Tongue (tissue), 3 donors: ENCODE measurements at places on chromosomes 1 and 21.

DNA sequence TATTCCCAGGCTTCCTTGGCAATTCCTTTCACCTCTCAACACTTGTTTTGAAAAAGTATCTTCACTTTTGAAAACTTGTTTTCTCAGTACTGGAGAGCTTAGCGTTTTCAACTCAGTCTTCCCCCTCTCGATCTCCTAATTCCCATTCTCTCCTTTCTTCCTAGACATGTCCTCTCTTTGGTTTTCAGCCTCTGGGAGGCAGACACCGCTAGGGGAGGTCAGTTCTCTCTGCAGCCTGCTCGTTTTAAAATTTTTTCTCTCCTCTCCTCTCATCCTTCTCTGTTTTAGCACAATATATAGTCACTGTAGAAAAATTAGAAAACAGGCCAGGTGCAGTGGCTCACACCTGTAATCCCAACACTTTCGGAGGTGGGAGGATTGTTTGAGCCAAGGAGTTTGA lies 12.6 kb upstream of the RHEX start:
- no peak for DNase-seq

DNA sequence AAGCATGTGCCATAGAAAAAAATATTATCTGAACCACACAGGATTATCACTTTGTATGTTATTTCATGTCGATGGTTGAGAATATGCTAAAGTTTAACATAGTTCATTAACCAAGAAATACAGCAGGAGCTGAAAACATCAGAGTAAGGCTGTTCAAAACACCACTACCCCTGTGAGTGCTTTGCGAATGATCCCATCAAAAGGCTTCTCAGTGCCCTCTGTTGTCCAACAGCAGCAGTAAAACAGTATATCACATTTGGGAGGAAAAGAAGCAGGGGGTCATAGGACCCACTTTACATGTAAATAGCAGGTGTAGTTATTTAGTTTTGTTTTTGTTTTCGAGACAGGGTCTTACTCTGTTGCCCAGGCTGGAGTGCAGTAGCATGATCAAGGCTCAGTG lies 289.4 kb upstream of the FMN2 start:
- DNase-seq: no peak

GRCh38 chr21:37891972-37892371 lies 24.3 kb downstream of the KCNJ6 start:
- DNase-seq: no peak

DNA sequence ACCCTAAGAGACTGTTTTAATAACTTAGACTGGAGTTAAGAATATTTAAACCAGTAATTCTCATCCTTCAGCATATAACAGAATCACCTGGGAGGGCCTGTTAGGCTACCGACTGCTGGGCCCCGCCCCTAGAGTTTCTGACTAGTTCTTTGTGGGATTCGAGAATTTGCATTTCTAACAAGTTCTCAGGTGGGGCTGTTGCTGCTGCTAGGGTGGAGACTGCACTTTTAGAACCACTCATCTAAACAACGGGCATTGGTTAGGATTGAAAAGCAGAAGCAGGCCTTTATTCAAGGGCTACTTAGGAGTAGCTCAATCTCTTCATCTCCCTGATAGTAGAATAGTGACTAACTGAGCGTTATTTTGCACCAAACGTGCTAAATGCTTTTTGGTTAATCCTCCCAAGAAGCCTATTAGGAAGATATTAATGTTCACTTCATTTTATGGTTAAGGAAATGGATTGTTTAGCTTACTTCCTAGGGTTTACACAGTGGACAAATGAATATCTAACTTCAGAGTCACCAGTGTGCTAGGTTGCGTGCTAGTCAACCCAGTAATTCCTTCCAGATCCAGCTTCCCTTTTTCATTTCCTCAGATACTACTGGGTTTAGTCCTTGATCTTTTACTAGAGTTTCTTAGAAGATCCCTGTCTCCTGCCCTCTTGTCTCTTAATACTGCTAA lies 31.1 kb upstream of the UAP1 start:
- DNase-seq: no peak

GRCh38 chr1:115116512-115116911 lies 27.2 kb upstream of the TSPAN2 start:
- DNase-seq: no peak

- DNase-seq: no peak
Observed at GRCh38 chr1:41673378-41673777, 188.9 kb upstream of the EDN2 start.

DNA sequence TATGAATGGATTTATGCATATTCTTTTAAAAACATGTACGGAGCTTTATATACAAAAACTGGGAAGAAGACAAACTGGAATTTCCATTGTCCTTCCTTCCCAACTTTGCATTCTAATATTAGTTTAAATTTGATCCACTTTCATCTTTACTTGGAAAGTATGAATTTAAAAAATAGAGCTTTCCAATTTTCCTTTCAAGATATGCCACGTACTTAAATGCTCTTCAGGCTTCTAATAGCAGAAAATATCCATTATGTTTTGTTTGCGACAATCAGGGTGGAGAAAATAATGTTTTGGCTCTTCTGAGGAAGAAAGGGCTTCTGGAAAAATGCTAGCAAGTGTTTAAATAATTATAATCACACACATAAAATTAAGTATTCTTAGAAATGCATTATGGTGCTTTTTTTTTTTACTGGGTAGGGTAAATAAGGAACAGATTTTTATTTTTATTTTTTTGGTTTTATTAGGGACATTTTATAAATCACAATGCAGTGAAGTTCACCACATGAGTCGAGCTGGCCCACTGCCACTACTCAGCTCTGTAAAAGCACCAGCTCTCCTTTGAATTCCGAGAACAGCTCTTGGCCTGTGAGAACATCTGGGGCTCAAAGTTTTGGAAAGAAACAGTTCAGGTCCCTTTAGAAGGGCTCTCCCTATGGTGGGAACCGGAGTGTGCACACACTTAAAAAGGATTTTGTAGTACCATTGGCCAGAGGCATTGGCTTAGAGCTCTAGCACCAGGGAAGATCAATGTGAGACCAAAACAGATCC lies 287.4 kb upstream of the LYPLAL1 start:
- DNase-seq: peak; percentile 91

DNA sequence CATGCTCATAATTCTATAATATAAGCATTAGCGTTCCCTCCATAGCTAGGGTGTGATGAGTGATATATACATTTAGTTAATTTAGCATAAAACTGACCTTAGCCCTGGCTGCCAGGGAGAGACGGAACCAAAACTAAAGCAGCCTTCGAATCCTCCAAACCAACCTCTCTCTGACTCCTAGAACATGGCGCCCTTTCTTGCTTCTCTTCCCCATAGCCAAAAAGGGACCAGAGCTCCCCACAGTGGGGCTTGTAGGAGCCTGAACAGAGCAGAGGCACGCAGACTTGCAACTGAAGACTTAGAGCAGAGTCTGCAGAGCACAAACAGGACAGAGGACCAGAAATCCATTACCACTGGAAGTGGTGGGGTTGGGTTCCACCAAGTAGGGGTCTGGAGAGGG lies 17.7 kb downstream of the IRF2BP2 start:
- DNase-seq: no peak

DNA sequence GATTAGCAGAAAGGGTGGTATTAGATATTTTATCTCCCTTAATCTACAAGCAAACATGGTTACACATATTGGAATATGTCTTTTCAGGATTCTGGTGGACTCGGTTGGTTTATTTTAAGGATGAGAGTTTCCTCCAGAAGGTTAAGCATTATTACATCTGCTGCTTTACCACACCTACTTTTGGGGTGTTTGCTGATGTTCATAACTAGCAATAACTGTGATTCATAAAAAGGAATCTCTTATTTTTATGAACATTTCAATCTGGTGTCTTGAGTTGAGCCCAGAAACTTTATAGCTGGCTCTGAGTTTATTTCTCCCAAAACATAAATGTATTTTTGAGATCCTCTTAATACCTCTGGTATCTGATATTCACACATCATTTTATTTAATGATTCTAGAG lies 82.7 kb downstream of the LRRC8D start:
- no peak for DNase-seq

DNA sequence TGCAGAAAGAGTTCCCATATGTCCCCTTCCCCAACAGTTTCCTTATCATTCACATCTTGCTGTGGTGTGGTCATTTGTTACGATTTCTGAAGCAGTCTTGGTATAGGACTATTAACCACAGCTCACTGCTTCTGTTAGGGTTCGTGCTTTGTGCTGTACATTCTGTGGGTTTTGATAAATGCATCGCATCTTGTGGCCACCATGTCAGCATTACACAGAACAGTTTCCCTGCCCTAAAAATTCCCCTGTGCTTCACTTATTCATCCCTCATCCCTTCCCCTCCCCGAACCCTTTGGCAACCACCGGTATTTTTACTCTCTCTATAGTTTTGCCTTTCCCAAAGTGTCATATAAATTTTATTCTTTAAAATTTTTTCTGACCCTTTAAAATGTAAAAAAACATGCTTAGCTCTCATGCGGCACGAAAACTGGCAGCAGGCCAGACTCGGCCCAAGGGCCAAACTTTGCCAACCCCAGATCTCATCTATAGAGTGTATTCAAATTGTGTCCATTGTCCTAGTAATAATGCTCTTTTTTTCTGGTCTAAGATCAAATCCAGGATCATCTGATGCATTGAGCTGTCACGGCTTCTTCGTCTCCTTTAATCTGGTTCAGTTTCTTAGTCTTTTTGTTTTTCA lies 78.2 kb downstream of the SIM2 start:
- DNase-seq: no peak

DNA sequence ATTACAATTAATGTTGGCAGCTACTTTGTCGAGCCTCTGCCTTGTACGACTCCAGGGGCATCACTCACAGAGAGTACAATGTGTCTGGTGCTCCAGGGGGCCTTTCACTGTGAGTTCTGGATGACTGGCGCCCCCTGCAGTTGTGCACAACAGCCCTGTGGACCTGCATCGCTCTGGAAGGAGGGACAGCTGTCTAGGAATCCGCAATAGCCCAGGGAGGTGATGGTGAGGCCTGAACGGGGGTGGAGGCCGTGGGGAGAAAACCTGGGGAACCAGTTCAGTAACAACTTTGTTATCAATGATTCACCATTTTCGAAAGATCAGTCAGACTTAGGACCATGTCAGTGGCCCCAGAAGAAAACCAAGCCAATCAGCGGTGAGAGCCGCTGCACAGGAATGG lies 189.1 kb downstream of the KAZN start:
- DNase-seq: no peak

GRCh38 chr1:103336408-103336807 lies 189.1 kb upstream of the RNPC3 start:
- DNase-seq: peak; percentile 77

GRCh38 chr1:246425139-246425794 lies 81.8 kb downstream of the SMYD3 start:
- peak; percentile 19 for DNase-seq

DNA sequence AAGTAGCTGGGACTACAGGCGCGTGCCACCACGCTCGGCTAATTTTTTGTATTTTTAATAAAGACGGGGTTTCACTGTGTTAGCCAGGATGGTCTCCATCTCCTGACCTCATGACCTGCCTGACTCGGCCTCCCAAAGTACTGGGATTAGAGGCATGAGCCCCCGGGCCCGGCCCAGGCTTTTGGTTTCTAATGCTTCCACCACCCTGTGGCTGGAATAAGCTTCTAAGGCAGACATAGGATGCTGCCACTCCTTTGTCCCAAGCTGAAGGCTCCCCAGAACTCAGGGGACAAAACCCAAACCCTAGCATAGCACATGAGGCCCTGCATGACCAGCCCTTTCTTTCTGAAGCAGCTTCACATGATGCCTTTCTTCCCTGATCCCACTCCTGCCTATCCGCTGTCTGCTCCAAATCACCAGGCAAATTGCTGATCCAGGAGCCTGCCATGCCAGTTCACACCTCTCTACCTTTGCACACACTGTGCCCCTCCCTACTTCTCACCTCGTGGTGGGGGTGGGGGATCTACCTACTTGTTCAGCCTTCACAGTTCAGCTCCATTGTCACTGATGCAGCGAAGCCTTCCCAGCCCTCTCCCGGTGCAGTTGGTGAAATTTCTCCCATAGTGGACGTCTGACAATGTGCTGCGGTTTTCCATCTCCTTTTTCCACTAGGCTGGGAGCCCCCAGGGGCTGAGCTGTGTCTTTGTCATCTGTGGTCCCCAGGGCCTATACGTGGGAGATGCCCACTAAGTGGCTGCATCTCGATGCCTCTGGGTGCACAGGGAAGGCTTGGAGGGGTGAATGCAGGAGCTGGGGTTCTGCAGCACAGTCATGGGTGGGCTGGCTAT lies 6.9 kb downstream of the PTPRU start:
- no peak for DNase-seq

DNA sequence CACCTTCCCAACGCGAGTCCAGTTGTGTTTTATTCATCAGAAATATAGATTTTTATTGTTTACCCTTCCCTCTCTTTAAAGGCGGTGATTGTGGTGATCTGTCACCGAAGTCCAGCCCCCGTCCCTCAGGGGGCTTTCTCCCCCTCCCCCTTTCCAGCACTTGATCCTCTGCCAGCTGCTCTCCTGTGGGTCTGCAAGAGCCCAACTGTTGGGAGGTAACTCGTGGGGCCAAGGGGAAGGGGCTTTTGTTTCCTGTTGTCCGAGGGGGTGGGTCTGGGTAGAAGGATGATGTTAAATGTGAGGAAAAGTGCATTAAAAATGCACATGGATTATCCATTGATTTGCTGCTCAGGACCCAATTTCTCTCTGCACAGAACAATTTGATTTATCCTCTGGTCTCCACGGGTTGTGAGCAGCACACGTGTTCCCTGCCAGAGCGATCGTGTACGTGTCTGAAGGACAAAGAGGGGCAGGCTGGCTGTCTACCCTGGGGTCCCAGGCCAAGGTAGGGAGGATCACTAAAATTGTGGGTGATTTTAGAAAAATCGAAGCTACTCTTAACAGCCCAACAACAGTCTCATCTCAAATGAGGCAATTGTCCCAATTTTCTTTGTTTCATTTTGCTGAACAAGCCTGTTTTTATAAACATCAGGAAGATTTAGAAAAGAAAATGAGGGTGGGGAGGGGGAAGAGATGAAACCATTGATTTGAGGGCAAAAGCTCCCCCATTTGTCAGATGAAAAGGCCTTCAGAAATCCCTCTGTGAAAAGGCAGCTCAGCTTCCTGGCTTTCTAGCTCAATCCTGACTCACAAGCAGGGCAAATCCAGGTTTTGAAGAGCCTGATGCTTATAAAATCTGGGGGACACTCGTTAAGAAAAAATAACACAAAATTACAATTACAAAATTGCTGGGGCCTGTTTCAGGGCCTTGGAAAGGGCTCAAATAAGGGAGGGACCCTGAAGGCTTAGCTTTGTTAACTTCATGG lies 176.2 kb downstream of the RHOU start:
- DNase-seq: no peak

DNA sequence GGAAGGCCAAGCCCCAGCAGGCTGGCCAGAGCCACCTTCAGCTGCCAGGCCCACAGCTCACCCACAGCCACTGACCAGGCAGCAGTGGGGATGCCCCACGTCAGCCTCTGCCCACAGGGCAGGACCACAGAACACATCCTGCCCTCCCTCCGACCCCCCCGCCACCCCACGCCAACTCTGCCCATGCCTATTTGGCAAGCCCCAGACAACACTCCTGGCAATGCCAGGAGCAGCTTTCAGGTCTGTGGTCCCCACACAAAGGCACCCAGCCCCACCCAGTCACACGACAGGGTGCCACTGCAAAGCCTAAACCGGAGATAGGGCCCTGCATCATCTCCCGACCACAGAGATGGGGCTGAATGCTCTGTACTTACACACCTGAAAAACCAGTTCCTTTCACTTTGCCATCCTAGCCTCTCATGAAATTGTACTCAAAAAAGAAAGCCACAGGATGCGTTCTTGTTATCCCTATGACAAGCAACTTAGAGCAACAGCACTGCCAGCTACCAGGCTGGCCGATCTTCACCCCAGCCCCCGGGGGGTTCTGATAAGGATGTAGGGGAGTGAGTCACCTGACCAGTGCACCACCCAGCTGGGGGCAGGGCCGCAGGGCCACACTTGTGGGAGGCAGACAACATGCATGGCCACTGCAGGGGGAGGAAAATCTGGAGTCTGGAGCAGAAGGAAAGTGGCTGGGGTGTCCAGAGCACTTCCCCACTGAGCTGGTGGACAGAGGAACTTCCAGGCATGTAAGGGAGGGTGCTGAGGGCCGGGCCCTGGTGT lies 36.2 kb downstream of the UBE2G2 start:
- no peak for DNase-seq
